ENCODE measurements at places on chromosomes 1 and 21.
A peak's percentile ranks its signal among the peaks of the same experiment; 100 is the strongest.

- peak; percentile 20 for DNase-seq
These were observed 37.3 kb downstream of the PABPC4 start for GRCh38 chr1:39539252-39539790.

DNA sequence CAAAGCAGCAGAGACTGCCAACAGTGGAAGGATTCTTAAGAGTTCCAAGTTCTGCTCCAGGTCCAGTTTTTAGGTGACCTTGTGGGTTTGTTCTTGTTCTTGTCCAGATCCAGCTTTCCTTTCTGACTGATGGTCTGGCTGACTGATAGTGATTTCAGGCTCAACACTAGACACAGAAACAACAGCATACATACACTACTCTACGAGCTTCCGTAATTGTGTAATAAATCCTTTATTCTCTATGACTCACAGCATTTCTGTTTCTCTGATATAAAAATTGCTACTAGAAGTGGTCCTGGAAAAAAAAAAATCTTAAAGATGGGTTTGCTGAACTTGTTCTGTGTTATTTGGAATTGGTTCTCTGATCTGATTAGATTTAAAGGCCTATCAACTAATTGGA is 62.2 kb upstream of the PTCH2 start:
- no peak for DNase-seq

- no peak for DNase-seq
These were observed 31.6 kb upstream of the SLC5A9 start for GRCh38 chr1:48190881-48191280.

DNA sequence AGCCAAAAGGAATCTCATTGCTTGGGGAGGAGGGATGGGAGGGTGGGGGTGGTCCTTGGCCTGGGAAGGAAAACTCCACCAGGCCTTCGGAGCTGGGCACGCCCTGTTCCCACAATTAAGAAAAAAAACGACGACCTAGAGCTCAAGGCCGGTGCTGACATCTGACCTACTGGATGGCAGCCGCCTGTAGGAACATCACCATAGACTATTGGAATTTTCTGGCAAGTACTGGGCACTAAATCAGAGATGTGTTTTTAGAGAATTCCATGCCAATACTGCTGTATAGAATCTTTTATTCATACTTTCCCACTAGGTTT is 729 bp downstream of the NADK start:
- no peak for DNase-seq

GRCh38 chr1:55617288-55617982 is 402.3 kb upstream of the USP24 start:
- DNase-seq: no peak

DNA sequence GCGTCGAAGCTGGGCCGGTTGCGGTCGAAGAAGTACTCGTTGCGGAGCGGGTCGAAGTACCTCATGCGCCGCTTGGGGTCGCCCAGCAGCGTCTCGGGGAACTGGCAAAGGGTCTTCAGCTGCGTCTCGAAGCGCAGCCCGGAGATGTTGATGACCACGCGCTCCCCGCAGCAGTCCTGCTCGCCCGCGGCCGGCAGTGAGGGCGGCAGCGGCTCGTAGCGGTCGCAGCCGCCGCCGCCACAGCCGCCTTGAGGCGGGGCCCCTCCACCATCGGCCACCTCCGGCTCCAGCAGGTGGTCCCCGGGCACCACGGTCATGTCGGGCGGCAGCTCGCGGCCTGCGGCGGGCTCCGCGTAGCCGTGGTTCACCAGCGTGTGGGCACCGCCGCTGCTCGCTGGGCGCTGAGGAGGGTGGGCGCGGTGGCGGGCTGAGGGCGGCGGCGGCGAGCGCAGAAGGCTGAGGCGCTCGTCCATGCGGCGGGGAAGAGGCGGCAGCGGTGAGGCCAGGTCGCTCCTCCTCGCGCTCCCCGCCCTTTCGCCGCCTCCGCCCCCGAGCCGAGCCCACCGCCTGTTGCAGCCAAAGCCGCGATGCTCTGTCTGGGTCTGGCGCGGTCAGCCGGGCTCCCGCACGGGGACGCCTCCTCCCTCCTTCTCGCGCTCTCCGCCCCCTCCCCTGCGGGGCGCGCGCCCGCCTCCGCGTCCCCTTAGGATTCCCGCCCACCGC is at the start of gene KCNA3:
KCNA3 (minus strand) TSS at position 604 of the 723 bp plus-strand sequence; CDS start at position 473, 131 bp downstream.
- peak; percentile 79 for DNase-seq

DNA sequence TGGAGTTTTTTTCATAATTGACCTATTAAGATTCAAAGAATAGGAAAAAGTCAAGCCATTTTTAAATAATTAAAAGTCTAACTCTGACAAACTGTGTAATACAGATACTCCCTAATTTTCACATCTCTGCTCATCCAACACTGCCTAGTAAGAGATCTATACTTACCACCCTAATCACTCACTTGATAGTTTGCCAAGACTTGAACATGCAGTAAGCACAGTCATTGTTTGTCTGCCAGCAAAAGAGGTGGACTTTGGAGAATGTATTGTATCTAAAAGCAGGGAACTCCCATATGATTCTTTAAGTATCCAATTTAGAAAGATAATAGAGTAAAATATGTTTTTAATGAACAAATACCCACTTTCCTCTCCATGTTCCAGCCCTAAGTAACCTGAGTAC is 15.5 kb downstream of the TMEM59 start:
- no peak for DNase-seq

GRCh38 chr21:35149698-35150097 is 100.6 kb upstream of the RUNX1 start:
- DNase-seq: no peak

DNA sequence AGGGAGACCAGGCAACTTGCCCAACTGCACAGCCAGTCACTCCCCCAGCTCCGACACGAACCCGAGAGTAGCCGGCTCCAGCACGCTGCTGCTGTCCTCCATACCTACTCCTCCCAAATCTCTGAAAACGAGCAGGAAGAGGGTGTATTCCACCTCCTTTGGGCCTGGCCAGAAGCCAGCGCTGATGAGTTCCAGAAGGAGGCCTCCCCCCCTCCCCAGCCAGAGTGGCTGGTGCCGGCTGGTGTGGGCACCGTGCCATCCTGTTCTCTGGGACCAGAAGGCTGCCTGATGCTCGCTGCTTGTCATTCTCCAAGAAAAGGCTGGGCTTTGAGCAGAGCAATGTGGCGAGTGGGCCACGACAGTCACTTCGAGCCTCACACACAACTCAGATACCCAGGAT is 22.2 kb downstream of the KCNN3 start:
- DNase-seq: no peak

- no peak for DNase-seq
These were observed 30.0 kb downstream of the MATN1 start for GRCh38 chr1:30693366-30693765.

DNA sequence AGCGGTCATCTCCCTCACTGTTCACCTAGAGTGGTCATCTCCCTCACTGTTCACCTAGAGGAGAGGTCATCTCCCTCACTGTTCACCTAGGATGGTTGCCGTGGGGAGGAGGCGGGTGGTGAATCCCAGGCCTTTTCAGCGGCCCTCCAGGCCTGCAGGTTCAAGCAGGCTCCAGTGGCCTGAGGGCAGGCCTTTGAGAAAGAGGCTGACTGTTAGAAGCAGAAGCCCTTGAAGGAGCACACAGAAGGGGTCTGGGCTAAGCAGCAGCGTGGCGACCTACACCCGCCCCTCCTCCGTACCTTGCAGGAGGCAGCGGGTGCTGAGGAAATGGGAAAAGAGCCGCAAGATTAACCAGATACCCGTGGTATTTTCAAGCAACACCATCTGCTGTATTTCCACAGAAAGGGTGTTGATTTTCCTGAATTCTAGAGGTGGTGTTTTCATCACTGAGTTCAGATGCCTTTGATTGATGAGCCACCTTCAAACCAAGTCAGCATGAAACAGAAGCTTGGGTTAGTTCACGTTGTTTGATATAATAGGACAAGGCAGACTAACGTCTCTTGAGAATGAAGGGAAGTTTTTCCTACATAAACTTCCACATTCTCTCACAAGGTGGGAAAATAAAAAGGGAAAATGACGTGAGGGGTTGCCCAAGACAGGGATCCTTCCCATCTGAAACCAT is 289.5 kb downstream of the KIF26B start:
- DNase-seq: no peak

DNA sequence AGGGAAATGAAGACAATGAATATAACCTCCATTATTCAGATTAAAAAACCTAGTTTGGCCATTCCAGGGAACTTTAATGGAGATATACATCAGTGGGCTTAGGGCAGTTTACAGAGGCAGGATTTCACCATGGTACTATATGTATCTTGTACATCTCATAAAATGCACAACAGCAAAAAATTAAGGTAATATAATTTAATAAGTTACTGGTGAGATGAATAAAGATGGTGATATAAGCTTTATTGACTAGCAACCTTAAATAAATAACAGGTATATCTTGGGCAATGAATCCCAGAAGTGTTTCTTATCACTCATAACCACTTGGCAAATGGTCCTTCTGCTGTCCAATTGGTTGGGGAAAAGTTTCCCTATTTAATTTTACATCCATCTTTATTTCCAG is 29.0 kb downstream of the XCL1 start:
- no peak for DNase-seq

DNA sequence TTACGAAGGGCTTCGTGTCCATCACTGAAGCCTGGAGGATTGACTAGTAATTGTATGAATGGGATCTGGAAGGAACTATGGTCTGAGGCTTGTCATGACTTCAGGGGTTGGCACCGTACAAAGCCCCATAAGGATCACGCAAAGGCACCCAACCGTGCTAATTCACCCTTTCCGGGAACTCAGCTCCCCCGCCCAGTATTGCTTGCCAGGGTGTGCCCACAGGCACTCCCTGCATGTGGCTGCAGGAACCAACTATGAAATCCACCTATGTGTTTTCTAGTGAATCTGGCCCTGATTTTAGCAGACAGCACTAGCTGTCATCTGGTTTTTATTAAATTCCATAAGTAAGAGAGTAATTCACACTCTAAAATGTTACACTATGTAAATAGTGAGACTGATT is 139.2 kb downstream of the TM2D1 start:
- no peak for DNase-seq

DNA sequence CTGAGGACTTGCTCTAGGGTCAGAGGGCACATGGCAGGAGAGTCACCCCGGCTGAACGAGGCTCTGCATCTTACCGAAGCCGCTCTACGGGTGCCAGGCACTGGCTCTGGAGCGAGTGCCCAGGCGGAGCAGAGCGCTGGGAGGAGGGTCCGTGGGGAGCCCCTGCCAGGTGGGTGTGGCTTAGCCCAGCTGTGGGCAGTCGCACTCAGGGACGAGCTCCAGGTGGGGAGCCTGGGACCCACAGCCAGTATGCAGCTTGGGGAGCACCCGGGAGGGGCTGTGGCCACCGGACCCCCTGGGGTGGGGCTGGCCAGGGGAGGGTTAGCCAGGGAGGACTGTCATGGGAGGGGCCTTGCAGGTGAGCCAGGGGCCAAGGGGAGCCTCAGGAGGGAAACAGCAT is 3.8 kb downstream of the AGRN start:
- no peak for DNase-seq

DNA sequence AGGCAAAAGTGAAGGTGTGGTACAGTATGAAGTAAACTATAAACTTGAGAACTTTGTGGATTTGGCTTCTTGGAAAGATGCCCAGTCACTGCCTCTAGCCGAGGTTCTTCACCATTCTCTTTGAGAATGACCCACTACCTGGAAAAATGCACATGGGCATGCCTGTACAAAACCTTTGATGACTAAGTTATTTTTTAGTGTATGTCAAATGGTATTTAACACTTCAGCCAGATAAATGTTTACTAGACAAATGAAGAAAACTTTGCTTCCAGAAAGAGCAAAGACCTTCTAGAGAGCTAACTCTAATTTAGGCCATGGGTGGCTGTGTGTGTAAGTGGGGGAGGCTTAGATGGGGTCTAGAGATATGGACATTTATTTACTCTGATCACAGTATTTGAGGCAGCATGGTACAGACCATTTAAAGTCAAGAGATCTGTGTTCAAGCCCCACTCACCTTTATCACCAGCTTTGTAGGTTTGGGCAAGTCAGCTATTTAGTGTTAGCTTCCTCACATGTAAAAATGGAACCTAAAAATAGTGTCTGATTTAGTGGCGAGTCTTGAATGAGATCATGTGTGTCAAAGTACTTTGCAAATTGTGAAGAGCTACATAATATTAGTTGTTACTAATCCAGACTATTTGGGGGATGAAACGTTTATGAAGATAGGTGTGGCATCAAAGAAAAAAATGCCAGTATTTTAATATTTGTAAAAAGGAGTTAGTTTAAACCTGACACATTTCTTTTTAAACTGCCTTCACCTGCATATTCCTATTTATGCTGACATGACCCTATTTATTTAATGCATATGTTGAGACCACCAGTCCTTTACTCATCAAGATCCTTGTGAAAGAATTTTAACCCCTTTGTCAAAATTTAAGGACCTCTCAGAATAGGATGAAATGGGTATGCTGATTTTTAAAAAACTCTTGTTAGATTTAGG is 20.2 kb downstream of the NFYC start:
- no peak for DNase-seq

GRCh38 chr1:182015360-182015759 is 46.2 kb downstream of the ZNF648 start:
- DNase-seq: no peak

DNA sequence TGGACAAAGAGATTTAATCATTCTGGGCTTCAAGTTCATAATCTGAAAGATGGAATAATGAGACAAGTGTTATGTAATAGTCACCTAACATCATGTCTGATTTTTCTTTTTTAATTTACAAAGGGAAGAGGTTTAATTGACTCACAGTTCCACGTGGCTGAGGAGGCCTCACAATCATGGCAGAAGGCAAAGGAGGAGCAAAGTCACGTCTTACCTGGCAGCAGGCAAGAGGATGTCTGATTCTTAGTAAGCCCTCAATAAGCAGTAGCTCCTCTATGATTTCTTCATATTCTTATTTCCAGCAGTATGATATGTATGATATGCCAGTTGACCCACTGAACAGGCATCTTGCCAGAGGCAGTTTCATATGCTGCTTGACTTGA is 152.7 kb downstream of the S1PR1 start:
- DNase-seq: no peak

- DNase-seq: no peak
These were observed 30.0 kb upstream of the IRF2BP2 start for GRCh38 chr1:234639961-234640360.

GRCh38 chr1:160997323-160998038 is 23.5 kb downstream of the F11R start:
- peak; percentile 32 for DNase-seq

DNA sequence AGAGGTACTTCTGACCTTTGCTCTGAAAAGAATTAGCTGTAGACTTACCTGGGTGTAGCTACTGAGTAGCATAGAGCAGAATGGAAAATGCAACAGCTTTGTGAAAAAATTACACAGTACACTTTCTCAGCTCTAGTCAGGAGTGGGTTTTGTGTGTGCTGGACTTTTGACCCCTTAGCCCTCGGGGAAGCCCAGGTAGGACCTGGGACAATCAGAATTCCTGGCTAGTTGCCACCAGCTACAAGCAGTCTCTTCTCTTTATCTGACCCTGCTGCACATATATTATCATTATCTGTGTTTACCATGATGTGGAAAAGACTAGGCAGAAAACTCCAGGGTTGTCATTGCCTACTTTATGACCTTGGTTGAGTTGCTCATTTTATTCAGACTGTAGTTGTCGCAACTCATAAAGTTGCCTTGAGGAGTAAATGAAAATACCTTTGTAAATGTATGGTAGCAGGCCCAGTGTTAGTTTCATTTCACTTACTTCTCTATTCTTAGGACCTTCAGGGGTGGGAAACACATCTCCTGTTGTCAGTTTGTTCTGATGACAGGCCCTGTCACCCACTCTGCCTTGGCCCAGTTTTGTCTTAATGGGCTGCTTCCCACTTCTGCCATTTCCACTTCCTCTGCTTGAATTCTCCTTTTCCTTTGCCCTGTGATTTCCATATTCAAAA is 5.4 kb downstream of the NEK7 start:
- no peak for DNase-seq

Data from CD8-positive, alpha-beta memory T cell (primary cell).